ENCODE measurements at places on chromosomes 3 and 15.
A peak's percentile ranks its signal among the peaks of the same experiment; 100 is the strongest.

GRCh38 chr15:77538793-77539497 is 93.8 kb downstream of the LINGO1 start:
- DNase-seq = no peak

- no peak for DNase-seq
These were observed 167.5 kb upstream of the TRIM42 start for GRCh38 chr3:140510303-140510861.

DNA sequence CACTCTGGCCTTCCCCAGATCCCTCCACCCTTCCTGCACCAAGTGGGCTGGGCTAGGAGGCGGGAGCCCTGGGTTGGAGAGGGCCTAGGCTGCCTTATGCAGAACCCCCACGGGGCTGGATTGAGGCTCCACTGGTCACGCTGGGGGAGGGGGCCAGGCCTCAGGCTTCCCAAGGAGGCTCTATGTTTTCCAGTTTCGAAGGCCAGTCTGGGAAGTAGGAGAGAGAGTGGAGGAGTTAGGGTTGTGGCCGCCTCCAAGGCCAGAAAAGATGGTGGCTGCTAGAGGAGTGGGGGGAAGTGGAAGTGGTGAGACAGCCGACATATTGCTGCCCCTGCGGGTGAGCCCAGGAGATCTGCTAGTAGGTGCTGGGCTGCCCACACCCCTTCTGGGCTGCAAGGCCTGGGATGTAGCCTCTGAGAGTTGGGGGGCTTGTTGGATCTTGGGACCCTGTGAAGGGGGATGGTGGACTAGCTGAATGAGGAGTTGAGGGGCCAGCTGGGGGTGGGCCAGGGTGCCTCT is 1.2 kb downstream of the GNAI2 start:
- DNase-seq = no peak

DNA sequence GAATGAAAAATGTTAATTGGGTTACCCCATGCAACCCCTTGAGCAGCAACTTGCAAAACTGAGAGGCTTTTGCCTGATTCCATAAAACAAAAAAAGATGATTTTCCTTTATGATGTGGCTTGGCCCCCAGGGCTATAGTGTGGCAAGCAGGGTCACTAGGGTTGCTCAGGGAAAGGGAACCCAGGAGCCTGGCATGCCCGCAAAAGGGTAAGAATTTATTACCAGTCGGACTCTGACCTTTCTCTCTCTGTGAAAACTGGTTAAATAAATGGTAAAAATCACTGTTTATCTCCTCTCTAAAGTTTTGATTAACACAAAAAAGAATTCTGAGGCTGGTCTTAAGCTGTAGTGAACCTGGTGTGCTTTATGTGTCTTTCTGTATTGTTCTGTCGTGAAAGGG is 37.7 kb upstream of the SEC61A1 start:
- no peak for DNase-seq

DNA sequence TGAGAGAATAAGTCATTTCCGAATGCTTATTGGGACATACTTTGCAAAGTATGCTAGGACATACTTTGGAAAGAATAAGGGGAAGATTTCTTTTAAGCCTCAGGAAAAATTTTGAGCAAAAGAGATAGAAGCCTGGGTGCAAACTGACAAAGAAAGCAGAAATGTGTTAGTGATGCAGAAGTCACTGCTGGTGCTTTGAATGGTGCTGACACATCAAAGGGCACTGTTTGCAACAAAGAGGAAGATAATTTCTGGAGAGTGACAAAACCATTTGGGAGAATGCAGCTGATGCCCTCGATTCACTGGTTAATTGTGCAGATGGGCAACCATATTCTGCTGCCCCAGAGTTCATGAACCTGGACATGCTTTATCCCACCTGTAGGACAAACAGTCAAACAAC is 11.0 kb upstream of the RAP2B start:
- DNase-seq = no peak

- no peak for DNase-seq
These were observed 23.8 kb upstream of the TRAK1 start for GRCh38 chr3:42067326-42067725.

GRCh38 chr3:106635271-106635670 is 742.0 kb upstream of the CCDC54 start:
- DNase-seq = no peak

DNA sequence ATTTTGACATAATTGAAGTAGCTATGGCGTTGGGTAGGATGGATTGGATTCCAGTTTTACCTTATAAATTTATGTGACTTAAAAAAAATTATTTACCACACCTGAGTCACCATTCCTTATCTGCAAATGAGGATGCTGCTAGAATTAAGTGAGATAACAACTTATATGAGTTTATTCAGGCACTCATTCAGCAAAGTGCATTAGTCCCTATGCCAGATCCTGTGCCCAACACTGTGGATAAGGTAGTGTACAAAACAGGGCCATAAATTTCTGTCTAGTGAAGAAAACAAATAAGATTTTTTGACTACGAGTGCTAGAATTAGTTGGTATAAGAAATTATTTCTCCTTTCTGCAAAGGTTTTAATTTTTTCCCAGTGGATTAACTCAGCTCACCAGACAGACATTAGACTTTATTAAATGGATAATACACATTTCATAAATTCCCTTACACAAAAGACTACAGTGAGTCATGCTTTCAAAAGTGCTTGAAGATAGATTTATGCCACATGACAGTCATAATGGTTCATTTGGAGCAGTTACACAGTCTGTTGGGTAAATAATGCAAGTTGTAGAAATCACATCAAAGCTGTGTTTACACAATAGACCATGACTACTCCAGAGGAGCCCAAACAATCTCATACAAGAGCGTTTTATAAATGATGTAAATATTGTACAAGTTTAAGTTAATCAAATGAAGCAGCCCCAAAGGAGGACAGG is 129.9 kb upstream of the TGFBR2 start:
- DNase-seq = no peak

- DNase-seq = no peak
These were observed 32.4 kb downstream of the ACAN start for GRCh38 chr15:88835646-88836045.

GRCh38 chr15:25327686-25328085 is 111.1 kb downstream of the UBE3A start:
- DNase-seq = no peak

DNA sequence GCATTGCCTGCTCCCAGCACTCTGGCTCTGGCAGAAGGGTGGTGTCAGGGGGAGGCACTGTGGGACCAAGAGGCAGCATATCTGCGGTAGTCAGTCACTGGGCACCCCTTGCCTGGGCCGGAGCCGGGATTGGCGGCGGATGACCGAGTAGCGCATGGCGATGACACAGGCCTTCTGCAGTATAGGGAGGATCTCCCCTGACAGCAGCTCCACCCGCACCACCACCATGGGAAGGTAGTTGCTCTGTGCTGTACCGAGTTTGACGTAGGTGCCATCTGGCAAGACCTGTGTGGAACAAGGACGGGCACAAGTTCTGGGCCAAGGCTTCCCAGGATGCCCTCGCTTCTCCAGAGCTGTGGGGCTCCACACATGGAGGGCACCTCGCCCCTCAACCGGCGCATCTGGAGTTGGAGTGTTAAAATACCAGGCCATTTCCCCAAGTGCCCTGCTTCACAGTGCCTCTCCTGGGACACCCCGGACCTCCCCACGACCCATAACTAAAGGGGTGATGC is 6.6 kb downstream of the ACOX2 start:
- DNase-seq = no peak

GRCh38 chr15:60970246-60971170 is 258.6 kb downstream of the RORA start:
- DNase-seq = no peak

DNA sequence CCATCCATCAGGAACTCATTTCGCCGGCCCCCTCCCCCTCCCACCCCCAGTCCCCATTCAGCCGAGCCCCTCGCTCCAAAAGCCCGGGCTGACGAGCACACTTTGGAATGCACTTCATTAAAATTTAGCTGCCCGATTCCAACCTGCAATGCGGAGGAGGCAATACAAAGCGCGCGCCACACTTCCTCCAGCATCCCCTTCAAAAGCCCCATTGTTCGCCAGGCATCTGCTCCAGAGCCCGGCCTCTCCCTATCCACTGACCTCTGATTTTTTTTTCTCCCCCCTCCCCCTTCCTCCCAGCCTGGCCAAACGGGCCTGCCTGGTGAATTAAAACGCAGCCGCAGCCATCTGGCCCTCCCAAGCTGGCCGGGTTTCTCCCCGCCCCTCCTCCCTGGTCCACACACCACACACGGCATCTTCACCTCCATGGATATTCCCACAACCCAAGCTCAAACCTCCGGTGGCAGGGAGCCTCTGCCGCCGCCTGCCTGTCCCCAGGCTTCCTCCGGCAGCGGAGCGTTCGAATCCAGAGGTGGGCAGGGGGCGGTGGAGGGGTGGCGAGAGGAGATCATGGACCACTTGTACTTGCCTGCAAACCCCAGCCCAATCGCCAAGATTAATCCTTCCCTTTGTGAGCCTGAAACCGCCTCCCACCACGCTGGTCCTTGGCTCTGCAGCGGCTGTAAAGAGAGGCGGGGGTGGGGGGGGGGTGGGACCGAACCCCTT is 441.3 kb downstream of the MAGI1 start:
- DNase-seq = no peak

DNA sequence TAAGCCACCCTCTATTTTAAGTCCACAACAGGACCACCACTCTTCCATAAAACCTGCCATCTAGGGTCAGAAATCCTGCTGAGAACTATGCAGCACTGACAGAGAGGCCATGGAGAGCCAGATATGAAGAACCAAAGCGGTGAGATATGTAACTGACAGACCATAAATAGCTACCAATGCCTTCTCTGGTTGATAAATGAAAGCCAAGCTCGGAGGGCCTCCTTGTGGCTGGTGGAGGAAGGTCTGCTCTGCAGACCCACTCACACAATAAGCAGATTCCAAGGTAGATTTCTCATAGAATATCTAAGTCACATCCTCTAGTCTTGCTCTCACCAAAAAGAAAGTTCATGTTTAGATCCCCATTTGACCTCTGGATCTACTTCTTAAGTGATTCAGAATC is 38.9 kb downstream of the RYK start:
- peak; percentile 55 for DNase-seq
